ENCODE measurements at places on chromosomes 1 and 21.

DNA sequence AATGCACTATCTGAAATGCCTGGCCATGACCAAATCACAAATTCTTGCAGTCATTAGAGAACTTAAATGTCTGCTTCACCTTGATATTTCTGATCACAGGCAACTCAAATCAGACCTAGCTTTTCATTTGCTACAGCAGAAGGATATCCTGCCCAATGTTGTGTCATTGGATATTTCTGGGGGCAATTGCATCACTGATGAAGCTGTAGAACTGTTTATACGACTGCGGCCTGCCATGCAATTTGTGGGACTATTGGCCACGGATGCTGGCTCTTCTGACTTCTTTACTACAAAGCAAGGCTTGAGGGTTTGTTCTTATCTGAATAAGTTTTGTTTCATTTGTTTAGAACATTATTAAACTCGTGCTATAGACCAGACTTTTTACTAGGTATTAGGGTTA is 14.9 kb downstream of the ZYG11A start:
- DNase-seq = no peak

DNA sequence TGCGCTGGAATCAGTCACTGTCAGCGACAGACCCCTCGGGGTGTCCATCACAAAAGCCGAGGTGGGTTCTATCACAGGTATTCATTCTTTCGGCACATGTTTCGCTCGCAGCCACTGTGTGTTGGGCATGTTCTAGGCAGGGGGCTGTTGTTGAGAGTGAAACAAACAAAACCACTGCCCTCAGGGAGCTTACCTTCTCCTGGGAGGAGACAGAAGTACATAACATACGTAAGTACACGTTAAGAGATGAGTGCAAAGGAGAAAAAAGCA is 6.6 kb downstream of the ATF3 start:
- DNase-seq = no peak

- peak; percentile 15 for DNase-seq
These were observed 27.6 kb downstream of the IPP start for GRCh38 chr1:45722809-45723208.

DNA sequence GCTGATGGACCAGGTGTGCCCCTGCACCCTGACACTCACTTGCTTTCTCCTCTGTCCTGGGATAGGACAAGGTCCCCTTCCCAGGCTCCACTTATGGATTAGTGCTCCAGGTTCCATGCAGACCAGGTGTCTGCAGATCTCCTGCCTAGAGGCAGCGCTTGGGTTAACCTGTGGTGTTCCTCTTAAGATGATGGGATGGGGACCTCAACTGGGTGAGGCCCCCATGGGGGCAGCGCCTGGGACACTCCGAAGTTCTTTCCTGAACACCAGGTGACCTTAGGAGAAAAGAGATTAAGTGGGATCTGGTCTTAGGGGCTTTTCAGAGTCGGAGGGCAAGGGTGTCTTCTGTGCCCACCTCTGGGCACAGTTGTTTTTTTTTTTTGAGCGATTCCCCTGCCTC is 21.2 kb downstream of the TNNT2 start:
- no peak for DNase-seq

DNA sequence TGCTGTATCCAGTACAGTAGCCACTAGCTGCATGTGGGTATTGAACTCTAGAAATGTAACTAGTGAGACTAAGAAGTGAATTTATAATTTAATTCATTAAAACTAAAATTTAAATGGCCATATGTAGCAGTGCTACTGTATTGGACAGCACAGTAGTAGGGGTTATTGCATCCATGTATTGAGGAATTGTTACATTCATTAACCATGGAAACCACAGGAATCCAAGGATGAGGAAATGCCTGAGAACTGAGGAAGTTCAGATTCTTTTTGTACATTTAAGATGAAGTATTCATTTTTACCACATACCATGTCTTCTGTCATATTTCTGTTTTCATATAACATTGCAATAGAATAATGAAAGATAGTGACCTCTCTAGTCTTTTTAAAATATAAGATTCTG is 2.6 kb downstream of the MTF2 start:
- peak; percentile 80 for DNase-seq

DNA sequence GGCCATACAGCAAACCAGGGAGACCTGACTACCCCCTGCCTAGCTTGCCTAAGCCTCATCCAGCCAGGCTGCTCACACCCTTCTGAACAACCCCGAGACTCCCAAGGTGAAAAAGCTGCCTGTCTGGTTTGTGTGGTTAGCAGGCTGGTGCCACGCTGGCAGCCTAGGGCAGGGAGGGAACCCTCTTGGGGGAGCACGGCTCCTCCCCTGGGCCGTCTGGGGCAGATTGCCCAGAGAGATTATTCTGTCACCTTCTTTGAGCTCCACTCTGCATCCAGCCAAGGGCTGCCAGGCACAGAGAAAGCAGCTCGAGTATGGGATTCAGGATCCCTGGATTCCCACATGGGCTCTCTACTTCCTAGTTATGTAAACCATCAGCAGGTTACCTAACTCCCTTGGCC is 27.5 kb upstream of the TCEA3 start:
- DNase-seq = peak; percentile 97

- DNase-seq = peak; percentile 59
These were observed 64.6 kb upstream of the WDR26 start for GRCh38 chr1:224499204-224499603.

DNA sequence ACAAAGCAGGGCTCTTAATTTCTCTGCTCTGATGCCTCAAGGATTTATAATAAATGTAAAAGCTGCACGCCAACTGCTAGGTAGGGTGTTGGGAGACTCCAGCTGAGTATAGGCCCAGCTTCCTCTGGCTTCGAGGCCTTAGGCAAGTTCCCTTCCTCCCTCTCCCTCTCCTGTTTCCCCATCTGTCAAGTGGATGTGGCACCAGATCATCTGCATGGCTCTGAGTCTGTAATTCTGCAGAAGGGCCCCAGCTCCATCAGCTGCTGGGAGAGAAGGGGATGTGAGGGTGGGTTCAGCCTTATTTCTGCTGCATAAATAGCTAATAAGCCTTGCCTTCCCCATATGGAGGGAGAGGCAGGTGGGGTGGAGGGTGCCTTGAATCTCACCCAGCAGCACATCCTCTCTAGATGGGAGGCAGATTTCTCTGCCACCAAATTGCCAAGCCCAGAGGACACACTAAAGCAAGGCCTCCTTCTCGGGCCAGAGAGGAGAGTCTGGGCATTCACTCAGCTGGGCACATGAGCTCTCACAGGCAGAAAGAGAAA is 3.8 kb downstream of the TRIM62 start:
- DNase-seq = no peak

- no peak for DNase-seq
These were observed 8.0 kb downstream of the HES4 start for GRCh38 chr1:991895-992294.

DNA sequence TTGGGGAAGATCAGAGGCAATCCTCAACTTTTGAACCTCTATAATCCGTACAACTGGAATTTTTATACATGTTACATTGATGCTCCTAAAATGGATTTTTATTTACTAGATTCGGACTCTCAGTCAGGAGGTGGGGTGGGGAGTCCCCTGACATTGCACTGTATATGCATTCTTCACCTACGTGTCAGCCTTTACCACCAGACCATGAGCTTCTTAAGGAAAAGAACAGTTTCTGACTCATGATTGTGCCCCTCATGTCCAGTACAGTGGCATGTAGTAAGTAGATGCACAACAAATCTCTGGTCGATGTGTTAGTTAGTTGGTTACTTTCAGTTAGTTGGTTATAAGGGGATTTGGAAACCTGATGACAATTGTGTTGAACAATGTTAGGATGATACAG is 15.4 kb downstream of the LPAR3 start:
- DNase-seq = peak; percentile 54

DNA sequence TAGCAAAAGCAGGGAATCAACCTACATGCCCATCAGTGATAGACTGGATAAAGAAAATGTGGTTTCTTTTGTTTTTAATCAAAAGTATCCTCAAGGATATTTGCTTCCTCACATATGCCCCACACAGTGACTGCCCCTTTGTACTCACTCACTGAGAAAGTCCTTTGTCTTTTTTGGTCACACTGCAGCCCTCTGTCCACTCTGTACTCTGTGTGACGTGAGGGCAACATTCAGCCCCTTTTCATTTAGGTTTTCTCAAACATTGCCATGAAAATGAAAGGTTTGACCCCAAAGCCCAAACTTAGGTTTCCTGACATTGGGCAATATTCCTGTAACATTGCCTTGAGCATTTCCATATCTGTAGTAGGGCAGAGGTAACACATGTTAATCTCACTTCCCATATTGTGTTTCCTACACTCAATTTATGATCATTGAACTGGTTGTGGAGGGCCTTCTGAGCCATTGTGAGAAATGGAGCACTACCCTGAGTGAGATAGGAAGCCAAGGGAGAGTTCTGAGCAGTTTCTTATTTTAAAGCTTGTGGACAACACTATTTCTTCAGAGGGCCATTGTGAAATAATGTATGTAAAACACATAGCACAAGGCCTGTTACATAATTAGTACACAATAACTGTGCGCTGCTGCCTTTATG is 501.9 kb upstream of the C1orf87 start:
- DNase-seq = no peak

Data from M059J (cell line).